Stimulated activated CD4-positive, alpha-beta T cell treated with anti-CD3 and anti-CD28 coated beads, TNF-alpha, amount 100 ng/mL, for 24 hours (primary cell): ENCODE measurements at places on chromosomes 16 and 17.

DNA sequence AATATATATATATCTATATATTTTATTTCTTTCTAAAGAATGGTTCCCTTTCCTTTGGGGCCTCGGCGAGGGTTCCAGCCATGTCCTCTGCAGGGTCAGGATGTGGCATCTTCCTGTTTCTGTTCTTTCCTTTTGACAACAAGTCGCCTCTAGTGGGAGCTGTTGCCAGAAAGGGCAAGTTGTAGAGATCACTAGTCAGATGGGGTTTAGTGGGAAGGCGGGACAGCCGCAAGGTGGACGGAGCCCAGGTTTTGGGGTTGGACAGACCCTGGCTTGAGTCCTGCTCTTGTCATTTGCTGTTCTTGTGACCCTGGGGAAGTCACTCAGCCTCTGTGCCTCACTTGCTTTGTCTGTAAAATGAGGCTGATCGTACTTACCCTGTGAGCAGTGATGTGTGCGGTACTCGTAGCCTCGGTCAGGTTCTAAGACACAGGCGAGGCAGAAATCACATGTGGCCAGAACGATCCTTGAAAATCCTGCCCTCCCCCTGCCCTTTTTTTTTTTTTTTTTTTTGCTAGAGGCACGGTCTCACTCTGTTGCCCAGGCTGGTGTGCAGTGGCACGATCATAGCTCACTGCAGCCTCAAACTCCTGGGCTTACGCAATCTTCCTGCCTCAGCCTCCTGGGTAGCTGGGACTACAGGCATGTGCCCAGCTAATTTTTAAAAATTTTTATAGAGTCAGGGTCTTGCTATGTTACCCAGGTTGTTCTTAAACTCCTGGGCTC lies 80.1 kb downstream of the ABCC6 start:
- no peak for DNase-seq

GRCh38 chr17:75591722-75592302 lies 4.2 kb downstream of the MYO15B start:
- no peak for DNase-seq

- DNase-seq, result no peak
Measured at GRCh38 chr17:55157165-55157564, 107.6 kb upstream of the HLF start.

GRCh38 chr16:65950211-65950610 lies 416.3 kb upstream of the CDH5 start:
- no peak for DNase-seq

GRCh38 chr17:56475116-56475515 lies 118.4 kb upstream of the NOG start:
- no peak for DNase-seq

- peak; percentile 49 for DNase-seq
Measured at GRCh38 chr17:78665952-78666920, 89.0 kb upstream of the DNAH17 start.

- DNase-seq, result no peak
Measured at GRCh38 chr16:89449726-89450335, 40.5 kb downstream of the ANKRD11 start.

DNA sequence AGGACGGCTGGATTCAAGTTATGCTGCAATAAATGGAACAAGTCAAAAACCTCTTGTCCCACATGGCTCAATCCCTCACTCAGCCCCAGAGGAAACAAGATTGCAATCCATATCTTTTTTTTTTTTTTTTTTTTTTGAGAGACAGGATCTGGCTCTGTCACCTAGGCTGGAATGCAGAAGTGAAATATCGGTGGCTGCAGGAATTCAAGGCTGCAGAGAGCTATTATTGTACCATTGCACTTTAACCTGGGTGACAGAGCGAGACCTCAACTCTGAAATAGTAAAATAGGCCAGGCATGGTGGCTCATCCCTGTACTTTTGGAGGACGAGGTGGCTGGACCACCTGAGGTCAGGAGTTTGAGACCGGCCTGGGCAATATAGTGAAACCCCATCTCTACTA lies 2.7 kb upstream of the PDE6G start:
- DNase-seq, result no peak
